ENCODE measurements at places on chromosomes 12 and 14. TPM values are rescaled to one million over a fixed set of nuclear protein-coding genes. Genes with fewer than 3 reads are reported as not detected.

GRCh38 chr14:77041881-77042545, 13.5 kb upstream of the IRF2BPL start:
- H3K4me1 ChIP-seq, result peaks cover 48% of the 10 kb centered on the region
- H3K4me3 ChIP-seq, result peak overlapping the region; percentile 81
- H3K27me3 ChIP-seq, result no peaks in the 10 kb centered on the region
- H3K27ac ChIP-seq, result peak overlapping the region; percentile 12

- no peak overlapping the region for H3K4me3 ChIP-seq
- H3K36me3 ChIP-seq, result no peaks in the 10 kb centered on the region
- H3K4me1 ChIP-seq, result no peaks in the 10 kb centered on the region
- no peaks in the 10 kb centered on the region for H3K27me3 ChIP-seq
- H3K27ac ChIP-seq, result no peak overlapping the region
Measured at GRCh38 chr14:78488938-78489337, 318.8 kb downstream of the NRXN3 start.

POTEG gene
- not detected for total RNA-seq

TMEM132D gene
- total RNA-seq, result not detected

GRCh38 chr14:88518592-88519512, 36.0 kb downstream of the PTPN21 start:
- no peak overlapping the region for H3K27ac ChIP-seq
- no peaks in the 10 kb centered on the region for H3K4me1 ChIP-seq
- H3K4me3 ChIP-seq, result no peak overlapping the region
- no peaks in the 10 kb centered on the region for H3K36me3 ChIP-seq
- H3K27me3 ChIP-seq, result peaks cover 27% of the 10 kb centered on the region

- peaks cover 17% of the 10 kb centered on the region for H3K4me1 ChIP-seq
- no peak overlapping the region for H3K27ac ChIP-seq
- H3K4me3 ChIP-seq, result peak overlapping the region; percentile 53
- no peak for ATAC-seq
- peaks cover 48% of the 10 kb centered on the region for H3K36me3 ChIP-seq
Measured at GRCh38 chr12:47112679-47113078, 32.9 kb upstream of the AMIGO2 start.

- no peaks in the 10 kb centered on the region for H3K36me3 ChIP-seq
- peak; percentile 99 for ATAC-seq
- peak overlapping the region; percentile 12 for H3K4me3 ChIP-seq
- H3K4me1 ChIP-seq, result peaks cover 7% of the 10 kb centered on the region
- H3K27me3 ChIP-seq, result peaks cover 37% of the 10 kb centered on the region
Measured at GRCh38 chr14:72049462-72049861, 117.2 kb downstream of the RGS6 start.

- peak; percentile 8 for ATAC-seq
- H3K4me3 ChIP-seq, result peak overlapping the region; percentile 91
- no peaks in the 10 kb centered on the region for H3K27me3 ChIP-seq
Measured at GRCh38 chr12:118064608-118065007, 3.6 kb upstream of the WSB2 start.

DNA sequence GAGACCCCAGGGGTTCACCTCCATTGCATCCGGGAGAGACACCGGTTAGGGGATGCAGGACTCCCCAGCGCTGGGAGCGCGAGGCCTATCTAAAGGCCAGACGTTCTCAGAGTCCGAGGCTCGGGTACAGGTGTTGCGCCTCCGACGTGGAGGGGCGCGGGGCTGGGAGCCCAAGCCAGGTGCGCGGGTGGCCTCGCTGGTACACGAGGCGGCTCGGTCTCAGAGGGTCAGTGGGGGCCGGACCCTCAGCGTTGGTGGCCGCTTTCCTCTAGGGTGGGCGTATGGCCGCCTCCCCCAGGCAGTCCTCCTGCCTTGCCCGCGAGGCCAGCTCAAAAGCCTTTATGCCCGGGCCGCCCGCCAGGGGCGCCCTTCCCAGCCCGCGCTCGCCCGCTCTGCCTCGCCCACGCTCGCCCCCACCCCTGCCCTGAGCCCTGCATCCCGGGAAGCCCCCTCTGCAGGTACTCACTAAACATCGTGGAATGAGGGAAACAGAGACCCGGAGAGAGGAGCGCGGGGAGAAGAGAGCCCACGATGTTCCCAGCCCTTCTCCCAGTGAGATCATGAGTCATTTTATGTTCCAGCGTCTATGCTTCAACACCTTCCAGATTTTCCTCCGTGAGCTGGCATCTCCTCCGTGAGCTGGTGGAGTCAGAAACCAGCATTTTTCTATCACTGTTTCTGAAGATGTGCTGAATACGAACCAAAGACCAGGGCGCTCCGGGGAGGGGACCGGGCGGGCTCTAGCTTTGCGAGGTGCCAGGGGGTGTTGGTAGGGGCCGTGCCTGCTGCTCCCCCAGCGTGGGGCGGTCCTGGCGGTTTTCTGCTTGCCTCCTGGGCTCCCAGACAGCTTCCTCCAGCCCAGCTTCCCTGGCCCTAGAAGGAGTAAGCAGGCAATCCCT, 73.8 kb downstream of the DIO3 start:
- H3K4me3 ChIP-seq, result no peak overlapping the region
- no peaks in the 10 kb centered on the region for H3K36me3 ChIP-seq
- ATAC-seq, result no peak

GLT1D1 gene
- not detected for total RNA-seq

DNA sequence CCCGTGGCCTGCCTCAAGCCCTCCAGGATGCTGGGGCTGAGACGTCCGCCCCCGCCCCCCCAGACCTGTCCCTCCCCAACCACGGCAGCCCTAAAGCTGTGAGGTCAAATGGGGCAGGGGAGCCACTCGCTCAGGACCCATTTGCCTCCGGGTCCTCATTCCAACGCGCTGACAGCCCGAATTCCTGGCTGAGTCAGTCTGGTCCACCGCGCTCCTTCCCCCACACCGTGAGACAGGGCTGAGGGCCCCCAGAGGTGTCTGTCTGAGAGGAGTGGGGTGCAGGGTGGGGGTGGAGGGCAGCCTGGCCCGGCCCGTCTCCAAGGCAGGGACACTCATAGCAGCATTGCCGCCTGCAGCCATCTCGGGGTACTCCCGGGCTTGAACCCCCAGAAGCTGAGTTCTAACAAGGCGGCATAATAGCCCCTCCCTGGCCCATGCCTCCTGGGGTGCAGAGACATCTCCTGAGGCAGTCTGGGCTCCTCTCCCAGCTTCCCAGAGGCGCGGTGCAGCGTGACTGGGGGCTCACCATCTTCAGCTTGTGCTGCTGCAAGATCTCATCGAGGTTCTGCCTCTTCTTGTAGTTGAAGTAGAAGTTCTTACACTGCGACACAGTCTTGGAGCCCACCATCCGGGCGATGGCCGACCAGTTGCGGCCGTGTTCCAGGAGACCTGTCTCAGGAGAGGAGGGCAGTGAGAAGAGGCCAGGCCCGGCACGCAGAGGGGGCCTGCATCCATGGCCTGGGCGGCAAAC, 90.5 kb downstream of the RFLNA start:
- ATAC-seq, result no peak
- peaks cover 11% of the 10 kb centered on the region for H3K36me3 ChIP-seq
- no peak overlapping the region for H3K27ac ChIP-seq
- peaks cover 5% of the 10 kb centered on the region for H3K4me1 ChIP-seq
- no peaks in the 10 kb centered on the region for H3K27me3 ChIP-seq

GUCY2C gene
- total RNA-seq, result not detected

DNA sequence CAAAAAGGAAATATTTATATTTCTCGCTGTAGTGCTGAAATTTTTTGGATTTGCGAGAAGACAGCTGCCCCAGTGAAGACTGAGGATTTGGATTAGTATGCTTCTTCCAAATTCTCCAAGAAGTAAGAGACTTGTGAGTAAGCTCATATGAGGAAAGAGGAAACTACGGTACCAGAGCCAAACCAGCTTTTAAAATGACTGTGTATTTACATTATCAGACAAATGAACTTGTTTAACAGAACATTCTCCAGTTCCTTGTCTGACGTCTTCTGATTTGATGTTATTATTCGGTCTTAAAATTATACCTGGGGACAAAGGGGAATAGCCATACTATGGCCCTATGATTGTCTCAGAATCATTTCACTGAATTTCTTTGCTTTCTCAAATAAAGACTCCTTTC, 8.0 kb downstream of the CLEC12B start:
- ATAC-seq, result no peak
- no peaks in the 10 kb centered on the region for H3K4me1 ChIP-seq
- no peak overlapping the region for H3K27ac ChIP-seq
- peaks cover 6% of the 10 kb centered on the region for H3K27me3 ChIP-seq
- H3K36me3 ChIP-seq, result no peaks in the 10 kb centered on the region
- no peak overlapping the region for H3K4me3 ChIP-seq

DNA sequence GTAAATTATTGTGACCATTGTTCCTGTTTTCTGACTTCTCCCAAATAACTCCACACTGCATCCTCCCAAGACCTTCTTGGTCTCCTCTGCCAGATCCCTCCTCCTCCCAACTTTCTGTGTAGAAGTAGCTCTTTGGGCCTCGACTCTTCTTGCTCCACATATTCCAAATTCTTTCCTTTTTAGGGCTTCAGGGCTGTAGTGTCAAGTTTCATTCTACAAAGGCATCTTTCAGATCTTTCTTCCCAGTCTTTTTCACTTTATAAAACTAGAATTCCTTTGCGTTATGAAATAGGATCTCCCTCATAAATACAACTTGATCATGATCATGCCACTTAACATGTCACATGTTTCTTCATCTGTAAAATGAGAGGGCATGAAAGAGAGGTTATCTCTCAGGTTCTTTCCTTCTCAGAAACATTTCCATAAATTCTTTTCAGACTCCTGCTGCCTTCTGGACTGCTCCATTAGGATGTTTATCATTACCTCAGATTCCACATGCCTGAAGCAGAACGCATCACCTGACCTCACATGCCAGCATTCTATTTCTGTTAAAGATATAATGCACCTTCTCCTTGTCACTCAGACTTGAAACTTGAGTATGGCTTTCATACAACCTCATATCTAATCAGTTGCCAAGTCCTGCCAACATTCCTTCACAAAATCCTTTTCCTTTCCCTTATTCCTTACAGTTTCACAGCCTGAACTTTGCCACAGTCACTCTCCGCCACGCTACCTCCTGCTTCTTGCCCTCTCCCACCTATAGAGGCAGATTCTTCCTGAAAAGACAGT, 8.5 kb downstream of the SLC38A1 start:
- H3K27ac ChIP-seq, result no peak overlapping the region
- no peak for ATAC-seq
- no peak overlapping the region for H3K4me3 ChIP-seq
- H3K4me1 ChIP-seq, result peaks cover 31% of the 10 kb centered on the region

ZNF385A gene
- total RNA-seq, result 2.6 TPM

DNA sequence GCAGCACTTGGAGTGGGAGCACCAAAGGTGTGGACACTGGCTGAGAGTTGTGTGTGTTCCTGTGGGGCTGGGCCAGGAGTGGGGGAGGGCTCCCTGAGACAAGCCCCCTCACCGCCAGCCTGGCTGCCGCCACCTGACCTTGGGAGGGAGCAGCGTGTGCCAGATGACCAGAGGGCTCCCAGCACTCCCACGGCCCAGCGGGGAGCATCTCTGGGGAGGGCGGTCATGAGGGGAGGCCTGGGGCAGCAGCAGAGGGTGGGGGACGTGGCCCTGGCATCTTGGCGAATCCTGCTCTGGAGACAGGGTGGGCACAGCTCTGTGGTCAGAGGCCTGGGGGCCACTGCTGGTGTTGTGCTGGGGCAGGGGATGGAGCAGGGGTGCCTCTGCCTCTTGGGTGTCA, 10.7 kb downstream of the CEP170B start:
- no peaks in the 10 kb centered on the region for H3K36me3 ChIP-seq
- H3K4me3 ChIP-seq, result no peak overlapping the region
- H3K4me1 ChIP-seq, result no peaks in the 10 kb centered on the region
- no peaks in the 10 kb centered on the region for H3K27me3 ChIP-seq

ERP27 gene
- 5.2 TPM for total RNA-seq

EFS gene
- total RNA-seq, result not detected

All from activated T-helper 17 cell treated with anti-CD3 and anti-CD28 coated beads, Interleukin-2, amount 50 U/mL, for 72 hours (primary cell).